ENCODE measurements at places on chromosomes 1 and 21.

- no peak for DNase-seq
These were observed 155.1 kb upstream of the NRIP1 start for GRCh38 chr21:15219894-15220293.

GRCh38 chr21:16324630-16325029, 594.8 kb downstream of the USP25 start:
- DNase-seq, result no peak

- no peak for DNase-seq
These were observed 7.6 kb upstream of the KRTAP19-8 start for GRCh38 chr21:31045841-31046240.

DNA sequence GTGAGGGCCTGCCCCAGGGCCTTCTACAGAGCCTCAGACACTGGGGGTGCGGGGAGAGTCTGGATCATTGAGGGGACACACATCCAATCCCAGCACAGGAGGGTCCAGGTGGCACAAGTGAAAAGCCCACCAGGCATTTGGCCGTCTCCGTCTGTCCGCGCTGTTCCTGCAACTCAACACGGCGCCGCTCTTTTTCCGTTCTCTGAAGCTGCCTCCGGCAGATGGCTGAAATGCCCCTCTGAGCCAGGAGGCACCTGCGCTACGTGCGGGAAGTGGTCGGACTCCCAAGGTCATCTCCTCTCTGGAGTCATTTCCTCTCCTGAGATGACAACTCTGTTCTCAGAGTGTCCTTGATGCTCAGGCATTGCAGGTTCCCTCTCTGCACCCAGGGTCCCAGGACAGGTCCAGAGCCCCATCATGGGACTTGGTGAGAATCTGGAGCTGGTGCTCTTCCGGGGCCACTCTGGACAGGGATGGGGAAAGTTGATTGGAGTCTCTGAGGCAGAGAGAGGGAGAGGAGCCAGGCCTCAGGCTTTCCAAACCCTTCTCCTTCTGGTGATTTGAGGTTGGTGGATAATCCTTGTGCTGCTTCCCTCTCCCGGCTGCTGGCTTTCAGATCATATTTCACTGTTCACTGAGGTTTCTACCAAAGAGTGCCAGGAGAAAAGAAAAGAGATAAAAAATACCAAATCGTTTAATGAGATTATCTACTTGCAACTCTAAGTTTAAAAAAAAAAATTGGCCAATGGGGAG, 14.0 kb upstream of the MIXL1 start:
- DNase-seq, result no peak

DNA sequence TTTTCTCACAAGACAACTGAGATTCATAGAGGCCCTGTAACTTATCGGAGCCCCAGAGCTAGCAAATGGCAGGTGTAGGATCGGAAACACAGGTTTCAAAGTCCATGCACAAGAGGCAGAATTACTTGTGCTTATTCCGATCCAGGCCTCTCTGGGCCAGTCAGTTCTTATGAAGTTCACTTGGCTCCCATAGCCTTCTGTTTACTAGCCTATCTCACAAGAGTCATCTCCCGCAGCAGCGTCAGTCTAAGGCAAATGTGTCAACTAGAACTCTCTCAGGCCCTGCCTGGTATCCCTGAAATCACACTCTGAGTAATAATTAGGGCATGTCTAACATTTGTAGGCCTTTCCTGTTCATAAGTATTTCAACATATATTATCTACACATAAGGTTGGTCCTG, 43.3 kb downstream of the PHC2 start:
- no peak for DNase-seq

GRCh38 chr1:153614189-153614900, 1.4 kb upstream of the S100A16 start:
- no peak for DNase-seq

Data from KG1 (cell line).